T-helper 17 cell (primary cell): ENCODE measurements at places on chromosomes 2 and 18.

DNA sequence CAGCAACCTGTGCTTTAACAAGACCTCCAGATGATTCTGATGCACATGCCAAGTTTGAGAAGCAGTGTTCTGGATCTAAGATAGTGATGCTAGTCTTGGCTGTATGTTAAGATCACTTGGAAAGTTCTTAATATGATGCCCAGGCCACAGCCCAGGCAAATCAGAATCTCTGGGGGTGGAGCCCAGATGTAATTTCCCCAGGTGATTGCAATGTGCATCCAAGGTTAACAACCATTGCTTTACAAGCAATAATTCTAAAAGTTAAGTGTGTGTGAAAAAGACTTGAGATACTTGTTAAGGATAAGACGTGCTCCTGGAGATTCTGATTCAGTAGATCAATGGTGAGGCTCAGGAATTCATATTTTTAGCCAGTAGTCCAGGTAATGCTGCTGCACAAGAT lies 44.3 kb upstream of the MYO1B start:
- DNase-seq: no peak

GRCh38 chr2:172460780-172461201 lies 33.4 kb downstream of the ITGA6 start:
- no peak for DNase-seq

DNA sequence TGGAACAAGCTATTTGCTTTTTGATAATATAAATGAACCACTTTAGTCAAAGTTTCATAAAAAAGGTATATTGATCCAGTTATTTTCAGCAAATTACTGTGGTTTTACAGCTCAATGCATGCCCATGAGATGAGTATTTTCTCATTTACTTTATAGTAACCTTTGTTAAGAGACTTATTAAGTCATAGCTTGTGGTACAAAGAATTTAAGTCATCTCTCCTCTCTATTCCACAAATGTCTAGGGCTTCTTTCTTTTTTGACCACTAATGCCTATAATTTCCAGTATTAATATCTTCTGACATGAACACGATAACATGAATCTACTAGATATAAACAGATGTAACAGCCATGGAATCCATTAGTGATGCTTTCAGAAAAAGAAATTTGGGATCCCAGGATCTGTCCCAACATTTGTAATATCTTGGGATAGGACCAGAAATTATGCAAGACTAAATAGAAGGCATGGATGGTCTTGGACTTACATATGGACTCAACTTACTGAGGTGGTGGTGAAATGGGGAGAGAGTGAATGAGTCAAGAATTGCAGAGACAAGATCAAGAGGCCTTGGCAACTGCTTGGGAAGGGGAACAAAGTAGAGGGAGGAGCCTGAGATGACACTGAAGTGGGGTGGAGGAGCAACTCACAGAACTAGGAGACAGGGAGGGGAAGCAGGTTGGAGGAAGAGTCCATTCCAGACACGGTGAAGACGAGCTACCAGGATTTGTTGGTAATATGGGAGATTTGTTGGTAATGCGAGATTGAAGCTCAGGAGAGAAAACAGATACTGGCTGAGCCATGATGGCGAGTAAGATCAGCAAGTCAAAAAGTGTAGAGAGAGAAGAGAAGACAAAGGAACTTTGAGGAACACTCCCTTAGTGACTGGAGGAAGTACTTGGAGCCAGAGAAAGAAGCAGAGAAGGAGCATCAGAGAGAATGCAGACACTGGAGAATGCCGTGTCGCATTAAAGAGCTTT lies 42.4 kb upstream of the KDM3A start:
- DNase-seq: no peak

- DNase-seq: no peak
Measured at GRCh38 chr2:12619975-12620374, 96.8 kb upstream of the TRIB2 start.

DNA sequence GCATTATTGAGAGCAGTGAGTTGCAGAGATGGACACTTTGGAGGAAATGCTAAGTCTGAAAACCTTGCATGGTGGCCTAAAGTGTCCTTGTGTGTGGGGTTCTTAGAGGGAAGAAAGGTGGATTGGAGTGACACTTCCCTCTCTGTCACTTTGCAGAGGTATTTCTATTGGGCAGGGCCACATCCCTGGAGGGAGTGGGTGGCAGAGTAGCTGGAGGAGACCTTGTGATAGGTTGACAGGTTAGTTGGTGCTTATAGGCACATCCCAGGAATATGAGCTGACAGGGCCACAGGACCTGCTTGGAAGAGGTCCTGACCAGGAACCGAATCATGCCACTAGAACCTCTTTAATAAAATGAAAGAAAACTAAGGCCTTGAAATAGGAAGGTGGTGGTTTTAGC lies 972 bp upstream of the IGFBP5 start:
- DNase-seq: no peak

- no peak for DNase-seq
Measured at GRCh38 chr2:181762848-181763247, 82.5 kb upstream of the NEUROD1 start.

DNA sequence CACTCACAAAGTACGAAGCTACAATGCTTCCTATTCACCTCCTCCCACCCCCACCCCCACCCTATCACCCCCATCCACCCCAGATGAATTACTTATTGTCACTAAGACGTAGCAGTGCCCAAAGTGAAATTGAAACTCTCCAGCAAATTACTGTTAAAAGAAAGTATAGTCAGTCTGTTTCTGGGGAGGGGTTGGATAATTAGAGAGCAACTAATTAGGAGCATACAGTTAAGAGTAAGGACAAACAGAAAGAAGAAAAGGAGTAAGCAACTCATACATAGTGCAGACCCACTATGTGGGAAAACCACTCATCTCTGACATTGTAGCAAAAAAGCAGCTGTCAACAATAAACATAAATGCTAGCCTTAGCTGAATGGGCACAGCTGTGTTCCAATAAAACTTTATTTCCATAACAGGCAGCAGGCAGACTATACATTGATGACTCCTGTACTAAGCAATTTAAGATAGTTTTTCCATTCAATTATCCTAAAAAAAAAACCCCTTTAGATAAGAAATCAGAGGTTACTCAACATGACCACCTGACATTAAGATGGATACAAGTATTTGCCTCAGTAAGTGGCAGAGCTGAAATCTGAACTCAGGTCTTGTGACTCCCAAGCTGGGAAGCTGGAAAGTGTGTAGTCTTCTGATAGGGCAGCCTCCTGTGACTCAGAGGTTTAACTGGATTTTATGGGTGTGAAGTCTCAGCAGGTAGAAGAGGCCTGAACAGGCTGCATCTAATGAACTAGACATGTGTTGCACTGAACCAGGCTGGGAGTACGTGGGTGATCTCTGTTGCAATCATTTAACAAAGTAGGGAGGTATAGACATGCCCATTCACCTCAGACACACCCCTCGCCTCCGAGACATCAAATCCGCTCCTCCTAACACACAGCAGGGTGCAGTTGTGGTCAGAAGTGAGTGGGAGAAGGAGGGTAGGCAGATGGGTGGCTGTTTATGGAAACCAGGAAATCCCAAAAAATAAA lies 171.8 kb upstream of the KLF7 start:
- no peak for DNase-seq

GRCh38 chr2:172091000-172091641 lies 5.8 kb downstream of the DLX1 start:
- DNase-seq: no peak

- no peak for DNase-seq
Measured at GRCh38 chr2:219104107-219105035, 43.6 kb upstream of the IHH start.

- no peak for DNase-seq
Measured at GRCh38 chr2:143745060-143745459, 615.8 kb downstream of the ARHGAP15 start.

DNA sequence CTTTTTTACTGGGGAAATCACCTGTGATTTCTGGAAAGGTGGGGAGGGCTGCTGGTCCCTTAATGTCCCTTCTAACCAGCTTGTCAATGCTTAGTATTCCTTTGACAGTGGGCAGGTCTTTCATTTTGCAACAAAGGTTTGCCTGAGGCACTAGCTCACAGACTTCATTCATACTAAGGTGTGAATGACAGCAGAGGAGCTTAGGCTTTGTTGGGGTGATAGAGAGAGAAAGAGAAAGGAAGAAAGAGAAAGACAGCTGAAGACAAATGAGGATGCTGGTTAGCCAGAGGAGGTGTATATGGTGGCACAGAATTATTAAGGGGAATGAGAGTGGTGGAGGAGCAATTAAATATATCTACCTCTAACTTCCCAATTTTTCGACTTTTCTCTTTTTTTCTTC lies 28.9 kb upstream of the GTF2A1L start:
- no peak for DNase-seq

GRCh38 chr2:134245340-134245984 lies 8.4 kb upstream of the MGAT5 start:
- peak; percentile 56 for DNase-seq

GRCh38 chr18:34978953-34979608 lies 62.1 kb upstream of the MAPRE2 start:
- no peak for DNase-seq

DNA sequence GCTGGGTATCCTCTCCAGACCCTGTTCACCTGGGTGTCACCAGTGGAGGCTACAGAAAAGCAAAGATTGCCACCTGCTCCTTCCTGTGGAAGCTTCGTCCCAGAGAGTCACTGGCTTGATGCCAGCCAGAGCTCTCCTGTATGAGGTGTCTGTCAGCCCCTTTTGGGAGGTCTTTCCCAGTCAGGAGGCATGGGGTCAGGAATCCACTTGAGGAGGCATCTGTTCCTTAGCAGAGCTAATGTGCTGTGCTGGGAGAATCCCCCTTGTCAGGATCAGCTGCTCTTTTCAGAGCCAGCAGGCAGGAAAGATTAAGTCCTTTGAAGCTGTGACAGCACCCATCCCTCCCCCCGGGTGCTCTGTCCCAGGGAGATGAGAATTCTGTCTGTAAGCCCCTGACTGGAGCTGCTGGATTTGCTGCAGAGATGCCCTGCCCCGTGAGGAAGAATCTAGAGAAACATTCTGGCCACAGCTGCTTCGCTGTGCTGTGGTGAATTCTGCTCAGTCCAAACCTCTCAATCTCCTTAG lies 121.8 kb downstream of the GPR39 start:
- no peak for DNase-seq

DNA sequence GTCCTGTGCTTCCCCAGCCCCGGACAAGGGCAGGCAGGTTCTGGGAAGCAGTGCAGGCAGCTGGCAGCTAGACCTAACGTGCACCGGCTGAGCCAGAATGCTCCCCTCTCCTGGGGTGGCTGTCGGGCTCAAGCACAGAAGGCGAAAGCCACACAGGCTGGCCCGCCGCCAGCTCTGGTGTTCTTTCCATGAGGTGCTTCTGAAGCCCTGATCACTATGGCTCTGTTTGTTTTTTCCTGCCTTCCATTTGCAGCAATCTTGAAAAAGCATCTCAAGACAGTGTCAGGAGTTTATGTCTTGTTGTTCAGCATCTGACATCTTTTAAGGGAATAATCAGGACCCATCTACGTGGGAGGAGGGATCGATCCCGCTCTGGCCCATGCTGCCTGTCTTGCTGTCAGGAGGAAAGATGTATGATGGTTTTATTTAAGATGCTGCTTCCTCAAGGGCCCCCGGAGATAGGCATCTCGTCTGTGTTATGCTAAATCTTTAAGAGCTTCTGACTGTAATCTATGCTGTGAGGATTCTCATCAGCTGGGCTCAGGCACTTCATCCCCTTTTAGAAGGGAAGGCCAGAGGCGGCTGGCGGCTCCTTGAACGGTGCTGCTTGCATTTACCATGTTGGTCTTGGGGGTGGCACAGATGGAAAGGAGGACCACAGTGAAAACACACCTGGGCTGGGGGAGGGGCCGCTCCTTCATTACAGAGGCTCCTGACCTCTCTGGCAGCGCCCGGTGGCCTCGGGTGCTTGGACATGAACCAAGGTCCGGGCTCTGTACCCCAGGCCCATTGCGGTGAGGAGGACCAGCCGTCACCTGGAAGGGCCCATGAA lies 118.5 kb upstream of the HDAC4 start:
- DNase-seq: no peak

- DNase-seq: no peak
Measured at GRCh38 chr2:191500566-191500883, 177.4 kb upstream of the NABP1 start.

GRCh38 chr2:220347626-220348025 lies 720.2 kb downstream of the SLC4A3 start:
- no peak for DNase-seq

- DNase-seq: no peak
Measured at GRCh38 chr18:44370861-44371260, 309.8 kb upstream of the SETBP1 start.

DNA sequence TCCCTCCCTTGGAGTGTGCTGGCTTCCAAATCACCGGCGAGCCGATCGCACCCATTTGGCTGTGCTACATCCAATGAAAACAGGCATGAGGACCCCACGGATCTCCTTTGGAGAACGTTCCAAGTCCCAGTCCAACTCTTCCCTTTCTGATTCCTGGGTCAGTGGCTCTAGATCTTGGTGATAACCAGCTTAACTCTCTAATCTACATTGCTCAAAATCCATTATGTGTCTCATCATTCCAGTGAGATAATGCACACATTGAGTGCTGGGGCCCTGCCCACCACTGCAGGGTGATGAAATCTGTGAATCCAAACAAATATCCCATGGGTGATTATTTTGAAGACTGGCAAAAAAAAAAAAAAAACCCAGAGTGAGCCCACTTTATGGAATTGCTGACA lies 232.7 kb upstream of the COPS8 start:
- no peak for DNase-seq

DNA sequence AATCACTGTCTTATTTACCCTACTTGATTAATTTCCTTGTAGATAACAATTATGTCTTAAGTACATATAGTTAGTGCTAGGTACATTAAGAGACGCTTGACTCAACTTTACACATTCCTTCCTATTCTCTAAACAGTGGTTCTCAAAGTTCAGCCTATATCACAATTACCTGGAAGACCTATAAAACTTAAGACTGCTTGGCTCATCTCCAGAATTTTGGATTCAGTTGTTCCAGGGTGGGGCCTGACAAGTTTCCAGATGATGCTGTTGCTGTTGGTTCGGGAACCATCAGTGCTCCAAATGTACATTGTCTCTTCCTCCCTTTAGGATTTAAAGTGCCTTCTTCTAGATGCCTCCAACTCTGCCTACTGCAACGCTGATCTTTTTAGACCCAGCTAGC lies 4.0 kb downstream of the PPP3R1 start:
- no peak for DNase-seq

- no peak for DNase-seq
Measured at GRCh38 chr2:180535289-180535688, 445.1 kb upstream of the UBE2E3 start.

GRCh38 chr2:25362434-25363145 lies 20.9 kb upstream of the DNMT3A start:
- DNase-seq: peak; percentile 41

- DNase-seq: no peak
Measured at GRCh38 chr18:42163321-42163720, 208.3 kb downstream of the PIK3C3 start.

- DNase-seq: no peak
Measured at GRCh38 chr2:39144416-39144815, 23.6 kb upstream of the SOS1 start.

GRCh38 chr2:43792653-43793052 lies 18.8 kb downstream of the DYNC2LI1 start:
- DNase-seq: no peak

GRCh38 chr18:24502667-24503523 lies 42.5 kb downstream of the HRH4 start:
- no peak for DNase-seq

GRCh38 chr2:19933351-19933981 lies 31.7 kb upstream of the TTC32 start:
- no peak for DNase-seq

- DNase-seq: no peak
Measured at GRCh38 chr2:158239271-158239670, 137.6 kb downstream of the UPP2 start.

- no peak for DNase-seq
Measured at GRCh38 chr2:46655551-46656436, 176.4 kb downstream of the TMEM247 start.
